ENCODE measurements at places on chromosomes 3 and 15.

- peak; percentile 5 for DNase-seq
- no peaks in the 10 kb centered on the region for H3K4me1 ChIP-seq
- H3K36me3 ChIP-seq, result no peaks in the 10 kb centered on the region
- no peak within 1 kb of the TSS for H3K4me3 ChIP-seq
- H3K27me3 ChIP-seq, result peaks cover 4% of the 10 kb centered on the region
- no peak within 1 kb of the TSS for H3K27ac ChIP-seq
Observed at GRCh38 chr3:69385723-69386555, at the start of gene FRMD4B. TSS of gene FRMD4B (minus strand) at chr3:69386088. CDS start at chr3:69385989, 99 bp downstream.

GRCh38 chr3:27657871-27658270 lies 64.3 kb downstream of the EOMES start:
- H3K27me3 ChIP-seq, result peaks cover 3% of the 10 kb centered on the region
- DNase-seq, result no peak
- H3K36me3 ChIP-seq, result no peaks in the 10 kb centered on the region
- H3K27ac ChIP-seq, result no peak overlapping the region
- H3K4me1 ChIP-seq, result no peaks in the 10 kb centered on the region
- no peak overlapping the region for H3K4me3 ChIP-seq

DNA sequence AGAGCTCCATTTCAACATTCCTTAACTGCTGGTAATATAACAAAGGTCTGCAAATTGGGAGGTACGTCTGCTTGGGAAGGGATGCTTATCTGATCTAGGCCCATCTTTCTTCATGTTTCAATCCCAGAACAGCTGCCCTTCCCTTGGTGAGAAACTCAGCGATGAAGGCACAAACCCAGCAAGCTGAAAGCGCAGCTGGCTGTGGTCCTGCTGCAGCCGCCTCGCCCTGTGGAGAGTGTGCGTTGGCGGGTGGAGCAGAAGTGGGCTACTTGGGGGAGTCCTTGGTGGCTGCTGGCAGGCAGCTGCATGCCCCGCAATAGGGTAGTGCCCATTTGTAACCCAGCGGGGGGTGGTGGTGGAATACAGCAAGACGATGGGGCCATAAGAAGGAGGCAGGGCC lies 160.6 kb upstream of the WNT5A start:
- H3K4me1 ChIP-seq, result no peaks in the 10 kb centered on the region
- no peaks in the 10 kb centered on the region for H3K27me3 ChIP-seq
- no peak overlapping the region for H3K27ac ChIP-seq
- no peaks in the 10 kb centered on the region for H3K36me3 ChIP-seq
- no peak overlapping the region for H3K4me3 ChIP-seq
- no peak for DNase-seq

GRCh38 chr15:59115047-59115446 lies 10.1 kb downstream of the CCNB2 start:
- no peak overlapping the region for H3K4me3 ChIP-seq
- no peak for DNase-seq
- no peaks in the 10 kb centered on the region for H3K4me1 ChIP-seq
- no peak overlapping the region for H3K27ac ChIP-seq
- H3K36me3 ChIP-seq, result no peaks in the 10 kb centered on the region
- no peaks in the 10 kb centered on the region for H3K27me3 ChIP-seq

- H3K27me3 ChIP-seq, result no peaks in the 10 kb centered on the region
- H3K4me3 ChIP-seq, result no peak overlapping the region
- no peaks in the 10 kb centered on the region for H3K36me3 ChIP-seq
- no peak for DNase-seq
- no peaks in the 10 kb centered on the region for H3K4me1 ChIP-seq
Observed at GRCh38 chr3:622314-622713, 425.8 kb downstream of the CHL1 start.

- no peaks in the 10 kb centered on the region for H3K4me1 ChIP-seq
- no peak overlapping the region for H3K27ac ChIP-seq
- no peak overlapping the region for H3K4me3 ChIP-seq
- H3K36me3 ChIP-seq, result no peaks in the 10 kb centered on the region
- no peaks in the 10 kb centered on the region for H3K27me3 ChIP-seq
- no peak for DNase-seq
Observed at GRCh38 chr3:109597444-109597843, 260.1 kb upstream of the DPPA4 start.

Data from naive thymus-derived CD4-positive, alpha-beta T cell (primary cell).